ENCODE measurements at places on chromosomes 11 and 22. TPM values are rescaled to one million over a fixed set of nuclear protein-coding genes. Genes with fewer than 3 reads are reported as not detected.
A peak's percentile ranks its signal among the peaks of the same experiment; 100 is the strongest.

DNA sequence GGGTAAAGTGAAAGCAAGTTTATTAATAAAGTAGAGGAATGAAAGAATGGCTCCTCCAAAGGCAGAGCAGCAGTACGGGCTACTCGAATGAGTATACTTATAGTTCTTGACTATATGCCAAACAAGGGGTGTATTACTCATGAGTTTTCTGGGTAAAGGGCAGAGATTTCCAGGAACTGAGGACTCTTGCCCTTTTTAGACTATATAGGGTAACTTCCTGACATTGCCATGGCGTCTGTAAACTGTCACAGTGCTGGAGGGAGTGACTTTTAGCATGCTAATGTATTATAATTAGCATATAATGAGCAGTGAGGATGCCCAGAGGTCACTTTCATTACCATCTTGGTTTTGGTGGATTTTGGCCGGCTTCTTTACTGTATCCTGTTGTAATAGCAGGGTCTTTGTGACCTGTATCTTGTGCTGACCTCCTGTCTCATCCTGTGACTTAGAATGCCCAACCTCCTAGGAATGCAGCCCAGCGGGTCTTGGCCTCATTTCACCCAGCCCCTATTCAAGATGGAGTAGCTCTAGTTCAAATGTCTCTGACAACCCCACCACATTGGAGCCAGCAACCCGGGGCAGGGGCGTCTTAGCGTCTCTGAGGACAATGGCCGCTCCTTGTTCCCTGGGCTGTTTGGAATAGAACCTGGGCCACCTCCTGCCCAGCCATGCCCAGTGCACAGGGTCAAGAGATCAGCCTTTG lies 34.9 kb upstream of the CD82 start:
- DNase-seq, result no peak

GRCh38 chr11:8071616-8072581 lies 9.1 kb upstream of the TUB start:
- no peak for DNase-seq

The RASSF7 gene
- 37.3 TPM for total RNA-seq

DNA sequence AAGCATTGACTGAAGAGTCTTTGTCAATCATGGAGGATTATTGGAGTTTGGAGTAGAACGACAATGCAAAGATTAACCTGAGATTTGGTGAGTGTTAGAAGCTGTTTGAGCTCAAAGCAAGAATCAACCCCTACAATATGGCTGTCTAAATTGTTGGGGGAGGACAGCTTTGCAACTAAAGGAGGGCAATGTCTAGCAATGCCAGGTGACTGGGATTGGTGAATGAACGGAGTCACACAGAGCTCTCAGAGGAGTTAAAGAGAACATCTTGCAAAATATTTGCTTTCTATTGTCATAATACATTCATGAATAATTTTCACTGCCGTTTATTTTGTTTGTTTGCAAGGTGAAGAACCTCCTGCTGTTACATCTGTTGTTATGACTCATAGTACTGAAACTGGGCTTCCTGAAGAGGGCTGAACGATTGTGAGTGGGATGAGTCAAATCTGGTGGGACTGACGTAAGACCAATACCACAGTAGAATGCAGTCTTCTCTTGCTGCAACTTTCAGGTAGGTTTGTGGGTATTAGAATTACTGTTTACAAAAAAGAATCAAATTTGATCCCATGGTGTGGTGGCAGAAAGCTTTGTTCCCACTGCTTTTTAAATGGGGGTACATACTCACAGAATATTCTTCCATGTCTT lies 281.9 kb downstream of the CADM1 start:
- peak; percentile 97 for DNase-seq

GRCh38 chr11:64327375-64327774 lies 9.5 kb downstream of the PRDX5 start:
- DNase-seq, result no peak

- DNase-seq, result no peak
Observed at GRCh38 chr11:129312730-129313503, 62.7 kb upstream of the BARX2 start.

- DNase-seq, result no peak
Observed at GRCh38 chr11:73577496-73577917, 20.4 kb downstream of the FAM168A start.

The MYBPC3 gene
- total RNA-seq, result not detected

DNA sequence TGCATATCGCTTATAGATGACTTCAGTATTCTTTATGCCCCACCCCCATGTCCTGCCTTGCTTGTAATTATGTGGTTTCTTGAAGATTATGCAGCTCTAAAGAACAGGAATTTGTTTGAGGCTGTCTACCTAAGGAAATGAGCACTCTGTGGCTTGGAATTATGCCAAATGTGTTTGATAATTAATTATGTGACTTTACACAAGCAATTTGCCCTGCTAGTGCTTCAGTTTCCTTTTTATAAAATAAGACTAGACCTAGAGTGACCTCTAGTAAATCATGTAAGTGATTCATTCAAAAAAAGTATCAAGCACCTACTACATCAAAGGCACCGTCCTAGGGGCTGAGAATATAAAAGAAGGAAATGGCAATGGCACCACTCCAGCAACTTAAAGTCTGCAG lies 491.5 kb upstream of the KIRREL3 start:
- DNase-seq, result no peak

The FBLN1 gene
- 31.9 TPM for total RNA-seq

GRCh38 chr22:22753526-22754267 lies 109.3 kb downstream of the GGTLC2 start:
- DNase-seq, result no peak

GRCh38 chr22:32564170-32565001 lies 89.8 kb downstream of the FBXO7 start:
- no peak for DNase-seq

GRCh38 chr11:74011360-74012073 lies 2.6 kb upstream of the UCP3 start:
- DNase-seq, result no peak

The STT3A gene
- 189 TPM for total RNA-seq

All from foreskin keratinocyte (primary cell).